ENCODE measurements at places on chromosomes 1 and 21.

GRCh38 chr21:45502006-45502345 is 40.3 kb downstream of the SLC19A1 start:
- no peak for DNase-seq

- DNase-seq = no peak
Observed at GRCh38 chr1:144101397-144102045, 129.7 kb upstream of the FAM72C start.

DNA sequence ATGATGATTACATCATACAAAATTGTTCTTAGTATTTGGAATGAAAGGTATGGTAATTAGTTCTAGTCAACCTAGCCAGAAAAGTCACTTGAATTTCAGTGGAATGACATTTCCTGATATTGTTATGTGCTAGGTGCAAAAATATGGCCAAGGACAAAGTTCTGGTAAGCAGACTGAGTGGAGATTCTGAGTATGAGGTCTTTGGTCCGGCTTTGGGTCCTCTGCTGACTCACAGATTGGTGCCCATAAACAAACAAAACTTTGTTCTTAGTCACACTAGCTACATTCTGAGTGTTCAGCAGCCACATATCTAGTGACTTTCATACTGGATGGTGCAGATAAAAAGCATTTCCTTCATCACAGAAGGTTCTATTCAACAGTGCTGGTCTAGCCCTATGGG is 206.1 kb downstream of the ZNF648 start:
- no peak for DNase-seq

DNA sequence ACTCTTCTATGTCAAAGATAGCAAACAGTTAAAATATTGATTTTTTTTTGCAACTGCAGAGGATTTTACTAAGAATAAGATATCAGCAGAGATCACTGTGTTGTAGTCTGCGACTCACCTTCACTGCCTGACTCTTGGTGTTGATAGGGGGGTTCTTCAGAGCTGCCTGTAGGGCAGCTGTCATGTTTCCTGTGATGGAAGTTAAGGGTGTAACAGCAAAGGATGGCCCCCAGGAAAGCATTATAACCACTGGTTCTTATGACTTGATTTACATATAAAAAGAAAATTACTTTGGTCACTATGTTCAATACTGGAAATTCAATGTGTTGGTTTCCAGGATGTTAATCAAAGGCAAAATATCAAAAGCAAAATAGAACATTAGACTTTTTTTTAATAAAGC is 2.6 kb downstream of the ARPC5 start:
- no peak for DNase-seq

GRCh38 chr1:46522969-46523320 is 28.5 kb downstream of the KNCN start:
- DNase-seq = no peak

GRCh38 chr1:52867087-52867863 is 24.7 kb downstream of the ZYG11A start:
- no peak for DNase-seq

- peak; percentile 14 for DNase-seq
Observed at GRCh38 chr1:46613661-46614603, 2.7 kb downstream of the MOB3C start.

GRCh38 chr1:55803429-55803828 is 588.3 kb upstream of the USP24 start:
- no peak for DNase-seq

DNA sequence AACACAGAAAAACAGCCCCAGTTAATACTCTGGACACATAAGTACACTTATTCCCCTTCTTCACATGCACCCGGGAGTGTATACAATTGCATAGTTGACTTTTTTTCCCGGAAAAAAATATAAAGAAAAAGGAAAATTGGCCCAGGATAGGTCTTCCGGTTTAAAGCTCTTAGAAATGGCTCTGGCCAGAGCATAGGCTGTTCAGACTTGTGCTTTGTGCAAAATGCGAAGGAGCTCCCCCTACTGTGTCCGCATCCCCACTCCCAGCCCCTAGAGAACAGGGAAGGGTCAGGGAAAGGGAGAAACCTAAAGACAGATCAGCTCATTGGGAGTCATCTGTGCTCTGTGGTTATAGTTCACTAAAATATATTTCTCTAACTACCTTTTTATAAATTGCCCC is 5.5 kb upstream of the MTMR11 start:
- DNase-seq = no peak

All from stimulated activated CD4-positive, alpha-beta T cell treated with anti-CD3 and anti-CD28 coated beads, Interleukin-15, amount 100 ng/mL, for 48 hours (primary cell).